ENCODE measurements at places on chromosomes 3 and 15.
A peak's percentile ranks its signal among the peaks of the same experiment; 100 is the strongest.

- DNase-seq, result peak; percentile 94
Observed at GRCh38 chr3:129502641-129503408, 25.6 kb upstream of the RHO start.

GRCh38 chr15:67186226-67186649 lies 68.2 kb downstream of the AAGAB start:
- DNase-seq, result no peak

DNA sequence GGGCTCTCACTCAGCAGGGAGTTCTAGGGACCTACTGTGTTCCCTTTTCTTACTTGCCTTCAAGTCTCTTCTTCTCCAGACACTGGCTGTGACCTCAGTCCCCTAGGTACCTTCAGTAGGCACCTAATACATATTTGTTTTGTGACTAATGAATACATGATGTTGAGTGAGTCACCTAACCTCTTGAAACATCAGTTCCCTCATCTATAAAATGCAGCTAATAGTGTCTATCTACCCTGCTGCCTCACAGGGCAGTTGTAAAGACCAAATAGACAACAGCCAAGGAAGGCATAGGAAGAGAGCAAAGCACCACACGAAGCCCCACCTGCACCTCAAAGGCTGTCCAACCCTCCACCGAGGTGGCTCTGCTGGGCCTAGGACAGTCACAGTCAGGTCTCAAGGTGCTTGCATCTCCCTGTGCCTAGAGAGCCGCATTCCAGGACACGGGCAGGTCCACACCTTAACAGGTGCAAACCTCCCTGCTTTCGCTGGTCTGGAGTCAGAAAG lies 29.1 kb downstream of the DAPK2 start:
- no peak for DNase-seq

- peak; percentile 70 for DNase-seq
Observed at GRCh38 chr15:41989573-41990242, 17.4 kb upstream of the EHD4 start.

DNA sequence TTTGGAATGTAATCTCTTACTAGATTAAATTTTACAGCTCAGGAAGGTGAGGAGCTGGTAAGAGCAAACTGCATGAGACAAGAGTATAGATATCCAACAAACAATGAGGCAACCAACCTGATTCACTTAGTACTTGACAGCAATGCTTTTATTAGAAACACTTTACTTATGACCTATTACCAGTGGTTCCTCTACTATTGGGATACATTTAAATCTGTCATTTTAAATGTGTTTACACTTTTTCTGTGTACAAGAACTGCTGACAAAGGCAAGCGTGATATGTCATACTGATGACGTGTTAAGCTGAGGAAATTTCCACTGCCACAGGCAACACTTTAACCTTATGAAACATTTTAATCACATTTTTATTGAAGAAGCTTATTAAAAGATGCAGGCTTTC lies 1043.3 kb downstream of the FHIT start:
- DNase-seq, result no peak

GRCh38 chr3:23668430-23668904 lies 137.3 kb upstream of the UBE2E1 start:
- no peak for DNase-seq

- no peak for DNase-seq
Observed at GRCh38 chr3:23219117-23219516, 16.0 kb downstream of the UBE2E2 start.

GRCh38 chr3:123862152-123862551 lies 22.0 kb downstream of the MYLK start:
- no peak for DNase-seq

Data from NCI-H524 (cell line).